GOT3 (cell line): ENCODE measurements at places on chromosomes 13 and 19.

- DNase-seq: no peak
Measured at GRCh38 chr19:14114854-14115253, 2.7 kb downstream of the PRKACA start.

DNA sequence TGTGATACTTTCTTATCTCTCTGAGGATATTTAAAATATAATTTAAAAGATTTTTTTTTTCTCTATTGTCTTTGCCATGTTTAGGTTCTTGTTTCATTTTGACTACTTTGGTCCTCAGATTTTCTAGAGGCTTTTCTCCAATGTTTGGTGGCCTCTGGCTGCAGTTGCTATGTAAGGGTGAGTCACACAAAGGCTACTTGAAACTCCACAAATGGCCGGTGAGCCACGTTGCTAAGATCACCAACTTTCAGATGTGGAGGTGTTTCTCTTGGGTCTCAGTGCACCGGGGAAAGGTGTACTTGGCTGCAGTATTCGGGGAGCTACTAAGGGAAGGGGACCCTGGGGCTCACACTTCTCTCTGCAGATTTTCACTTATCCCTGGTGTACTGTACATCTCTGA is 248.1 kb downstream of the HS6ST3 start:
- DNase-seq: no peak

- DNase-seq: no peak
Measured at GRCh38 chr13:113398963-113399754, 35.2 kb upstream of the GRTP1 start.

GRCh38 chr19:16141043-16141442 is 2.4 kb upstream of the HSH2D start:
- no peak for DNase-seq

GRCh38 chr13:21905486-21905885 is 234.6 kb downstream of the FGF9 start:
- DNase-seq: no peak

GRCh38 chr13:70844391-70845108 is 736.3 kb upstream of the KLHL1 start:
- DNase-seq: no peak

GRCh38 chr19:4815426-4816201 is 15.9 kb downstream of the TICAM1 start:
- peak; percentile 32 for DNase-seq

DNA sequence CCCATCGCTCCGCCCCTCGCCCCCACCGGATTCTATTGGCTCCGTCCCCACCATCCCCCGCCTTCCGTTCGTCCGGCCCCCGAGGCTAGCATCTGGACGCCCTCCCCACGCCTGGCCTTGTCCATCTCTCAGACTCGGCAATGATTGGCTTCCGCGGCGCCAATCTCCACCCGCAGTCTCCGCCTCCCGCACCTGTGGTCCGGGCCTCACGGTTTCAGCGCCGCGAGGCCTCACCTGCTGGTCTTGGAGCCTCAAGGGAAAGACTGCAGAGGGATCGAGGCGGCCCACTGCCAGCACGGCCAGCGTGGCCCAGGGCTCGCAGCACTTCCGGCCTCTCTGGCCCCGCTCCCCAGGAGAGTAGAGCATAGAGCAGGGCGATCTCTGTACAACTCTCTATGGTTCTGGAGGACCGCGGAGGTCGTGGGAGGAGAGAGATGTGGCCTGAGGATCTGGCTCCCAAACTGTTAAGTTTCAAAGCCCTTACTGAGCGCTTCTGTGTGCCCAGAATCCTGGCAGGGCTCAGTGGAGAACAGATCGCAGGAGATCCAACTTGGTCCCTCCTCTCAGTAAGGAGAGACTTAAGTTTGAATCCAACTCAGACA is at the start of gene ERCC1:
Gene ERCC1 (minus strand): TSS at position 329 of the 602 bp plus-strand sequence. CDS start 543 bp downstream, outside the sequence.
- DNase-seq: peak; percentile 84

GRCh38 chr19:38975861-38976271 is 324 bp upstream of the FBXO17 start:
- no peak for DNase-seq

GRCh38 chr13:84645196-84646012 is 763.1 kb upstream of the SLITRK1 start:
- no peak for DNase-seq

DNA sequence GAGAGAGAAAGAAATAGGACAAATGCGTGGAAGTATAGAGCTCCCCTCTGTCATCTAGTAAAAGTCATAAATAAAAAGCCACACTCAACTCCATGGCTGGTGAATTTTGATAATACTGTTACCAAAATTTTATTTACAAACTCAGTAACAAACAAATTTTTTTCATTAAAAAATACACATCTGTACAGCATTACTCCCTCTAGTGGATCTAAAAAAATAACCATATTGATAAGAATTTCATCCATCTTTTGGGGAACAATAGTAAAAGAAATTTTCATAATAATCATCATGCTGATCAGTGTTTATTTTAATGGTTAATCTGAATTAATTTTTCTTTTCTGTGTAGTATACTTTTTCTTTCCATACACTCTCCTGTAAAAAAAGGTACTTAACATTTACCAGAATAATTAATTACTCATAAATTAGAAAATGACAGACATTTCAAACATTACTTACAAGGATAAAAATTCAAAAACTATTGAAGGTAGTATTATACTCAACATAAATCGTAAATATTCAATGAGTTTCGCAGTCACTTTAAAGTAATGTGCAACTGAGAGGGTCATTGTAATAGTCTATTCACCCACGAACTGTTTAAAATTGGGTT is 173.5 kb upstream of the LSM14A start:
- no peak for DNase-seq

DNA sequence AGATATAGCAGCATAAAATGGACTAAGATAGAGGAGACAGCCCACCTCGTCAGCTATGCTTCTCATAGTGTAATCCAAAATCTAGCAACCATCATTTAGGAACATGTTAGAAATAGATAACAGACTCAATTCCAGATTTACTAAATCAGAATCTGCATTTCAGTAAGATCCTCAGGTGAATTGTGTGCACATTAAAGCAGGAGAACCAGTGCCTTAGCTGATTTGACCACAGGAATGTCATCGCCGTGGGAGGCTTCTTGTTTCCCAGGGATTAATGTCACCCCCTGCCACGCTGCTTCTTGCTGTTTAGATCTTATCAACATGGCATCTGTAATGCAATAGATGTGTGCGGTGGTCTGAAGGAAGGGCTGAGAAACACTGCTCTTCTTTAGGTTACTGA is 84.0 kb downstream of the GPC5 start:
- DNase-seq: no peak

GRCh38 chr13:52738719-52739467 is 727 bp downstream of the CNMD start:
- no peak for DNase-seq

- no peak for DNase-seq
Measured at GRCh38 chr13:49521224-49521623, 25.5 kb downstream of the PHF11 start.

GRCh38 chr13:108760129-108760528 is 130.7 kb downstream of the MYO16 start:
- DNase-seq: no peak

- DNase-seq: no peak
Measured at GRCh38 chr13:63999614-64000305, 2584.1 kb upstream of the PCDH20 start.

DNA sequence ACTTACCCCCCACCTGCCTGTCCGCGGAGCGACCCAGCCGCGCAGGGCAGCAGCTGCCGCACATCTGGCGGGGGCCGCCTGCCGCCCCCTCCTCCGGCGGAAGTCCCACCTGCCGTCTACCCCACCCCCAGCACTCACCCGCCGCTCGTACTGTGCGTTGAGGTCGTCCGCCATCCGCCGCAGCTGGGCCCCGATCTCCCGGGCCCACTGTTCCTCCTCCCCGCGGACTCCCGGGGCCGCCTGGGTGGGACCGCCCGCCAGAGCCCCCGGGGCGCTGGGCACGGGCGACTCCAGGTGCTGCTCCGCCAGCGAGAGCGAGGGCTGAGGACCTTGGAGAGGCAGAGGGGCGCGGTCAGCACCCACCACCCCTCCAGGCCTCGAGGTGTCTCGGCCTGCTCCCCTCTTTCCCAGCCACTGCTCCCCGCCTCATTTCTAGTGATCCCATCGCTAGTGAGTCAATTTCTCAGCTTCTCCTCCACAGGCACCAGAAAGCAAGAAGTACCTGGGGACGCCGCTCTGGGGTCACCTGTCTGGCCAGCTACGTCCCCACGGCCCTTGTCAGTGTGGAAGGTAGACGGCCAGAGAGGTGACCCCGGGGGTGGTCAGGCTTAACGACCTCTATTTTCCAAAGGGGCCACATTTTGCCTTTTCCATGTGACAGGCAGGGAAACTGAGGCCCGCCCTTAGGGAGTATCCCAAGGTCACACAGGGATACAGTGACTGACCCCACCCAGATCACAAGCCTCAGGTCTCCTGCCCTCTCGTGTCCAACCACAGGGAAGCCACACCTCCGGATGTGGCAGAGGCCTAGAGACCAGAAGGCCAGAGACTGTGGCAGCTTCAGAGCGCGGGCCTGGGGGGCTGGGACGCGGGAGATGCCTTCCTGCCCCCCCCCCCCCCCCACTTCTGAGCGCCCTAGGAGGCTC is 4.3 kb downstream of the BBC3 start:
- DNase-seq: no peak

GRCh38 chr13:111005808-111006505 is 91.1 kb upstream of the ANKRD10 start:
- DNase-seq: no peak

GRCh38 chr19:2101417-2102335 is 5.0 kb downstream of the IZUMO4 start:
- DNase-seq: no peak

DNA sequence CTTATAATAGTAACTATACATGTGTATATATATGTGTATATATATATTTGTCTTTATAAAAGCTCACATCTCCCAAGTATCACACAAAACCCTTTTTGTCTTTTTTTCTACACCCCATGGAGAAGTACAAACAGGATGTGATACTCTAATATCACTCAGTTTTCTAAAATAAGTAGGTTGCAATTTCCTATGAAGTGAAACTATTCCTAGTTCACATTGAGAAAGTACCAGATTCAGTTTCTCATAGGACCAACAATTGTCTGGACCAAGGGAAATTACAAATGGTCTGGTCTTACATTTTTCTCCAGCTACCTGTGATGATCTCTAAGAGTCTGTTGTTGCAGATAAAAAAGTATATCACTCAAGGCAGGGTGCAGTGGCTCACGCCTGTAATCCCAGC is 17.9 kb upstream of the LILRB1 start:
- no peak for DNase-seq

DNA sequence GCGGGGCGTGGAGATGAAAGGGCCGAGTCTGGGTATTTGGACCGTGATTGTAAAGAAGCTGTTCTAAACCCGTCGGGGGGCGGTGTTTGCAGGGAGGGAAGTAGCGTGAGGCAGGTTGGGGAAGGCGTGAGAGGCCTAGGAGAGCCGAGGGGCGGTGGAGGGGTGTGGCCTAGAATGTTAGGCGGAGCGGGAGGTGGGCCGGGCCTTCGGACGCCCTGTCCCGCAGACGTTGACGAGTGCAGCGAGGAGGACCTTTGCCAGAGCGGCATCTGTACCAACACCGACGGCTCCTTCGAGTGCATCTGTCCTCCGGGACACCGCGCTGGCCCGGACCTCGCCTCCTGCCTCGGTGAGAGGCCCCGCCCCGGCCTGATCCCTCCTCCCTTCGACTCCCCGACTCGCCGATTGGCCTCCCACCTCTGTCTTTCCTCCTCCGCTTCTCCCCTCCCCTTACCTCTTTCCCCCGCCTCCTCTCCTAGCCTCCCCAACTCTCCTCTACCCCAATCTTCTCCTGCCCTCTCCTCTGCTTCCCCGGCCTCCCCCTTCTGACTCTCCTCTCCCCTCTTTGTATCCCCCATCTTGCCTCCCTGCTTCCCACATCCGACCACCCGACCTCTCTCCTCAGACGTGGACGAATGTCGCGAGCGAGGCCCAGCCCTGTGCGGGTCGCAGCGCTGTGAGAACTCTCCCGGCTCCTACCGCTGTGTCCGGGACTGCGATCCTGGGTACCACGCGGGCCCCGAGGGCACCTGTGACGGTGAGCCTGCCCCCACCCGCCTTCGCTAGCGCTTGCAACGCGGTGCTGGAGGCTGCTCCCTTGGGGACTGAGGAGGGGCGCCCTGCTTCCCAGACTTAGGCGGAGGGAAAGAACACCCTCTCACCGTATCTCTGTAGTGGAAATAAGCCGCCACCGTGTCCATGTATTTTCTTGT is 12.8 kb downstream of the LTBP4 start:
- DNase-seq: peak; percentile 66

GRCh38 chr19:49436381-49437017 is 4.8 kb downstream of the SLC17A7 start:
- no peak for DNase-seq

- DNase-seq: no peak
Measured at GRCh38 chr13:82565201-82565600, 1317.1 kb downstream of the SLITRK1 start.

GRCh38 chr13:36673838-36674326 is at the start of gene SERTM1:
Gene SERTM1, plus strand, starts transcription at chr13:36674020. Its CDS starts 21,059 bp downstream, at chr13:36695079.
- no peak for DNase-seq

GRCh38 chr19:1066748-1067340 is at the start of gene ARHGAP45:
Gene ARHGAP45, plus strand, starts transcription at chr19:1067167. Its CDS starts 239 bp downstream, at chr19:1067406.
- no peak for DNase-seq

DNA sequence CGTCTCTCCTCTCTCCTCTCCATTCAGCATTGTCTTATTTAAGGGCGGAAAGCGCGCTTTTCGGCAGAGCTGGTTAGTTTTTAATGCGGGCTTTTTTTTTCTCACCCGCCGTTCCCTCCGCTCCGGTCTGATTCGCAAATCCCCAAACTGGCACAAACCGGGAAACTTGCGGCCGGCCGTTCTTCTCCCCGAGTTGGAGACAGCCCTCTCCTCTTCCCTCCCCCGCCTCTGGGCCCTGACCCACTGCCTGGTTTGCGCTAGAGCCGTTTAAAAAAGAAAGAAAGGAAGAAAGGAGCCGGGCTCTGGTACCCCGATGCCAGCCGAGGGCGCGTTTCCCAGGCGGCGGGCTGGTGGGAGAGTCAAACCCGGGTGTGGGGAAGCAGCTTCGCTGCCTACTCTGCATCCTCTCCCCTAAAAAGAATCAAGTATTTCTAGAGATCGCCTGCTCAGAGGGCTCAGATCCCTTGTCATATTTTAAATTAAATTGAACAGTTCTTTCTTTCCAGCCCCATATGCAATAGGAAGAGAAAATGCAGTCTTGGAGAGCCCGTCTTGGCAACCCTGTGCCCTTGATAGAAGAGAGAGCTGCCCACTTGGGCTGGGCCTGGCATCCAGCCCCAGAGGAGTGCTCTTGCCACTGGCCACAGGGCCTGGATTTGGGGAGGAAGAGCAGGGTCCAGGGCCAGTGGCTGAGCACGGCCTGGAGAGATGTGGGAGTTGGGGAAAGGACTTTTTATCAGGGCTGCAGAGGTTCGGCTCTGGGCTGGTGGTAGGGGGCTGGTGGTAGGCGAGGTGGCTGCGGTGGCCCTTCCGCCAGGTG is 19.0 kb downstream of the NFIX start:
- no peak for DNase-seq

DNA sequence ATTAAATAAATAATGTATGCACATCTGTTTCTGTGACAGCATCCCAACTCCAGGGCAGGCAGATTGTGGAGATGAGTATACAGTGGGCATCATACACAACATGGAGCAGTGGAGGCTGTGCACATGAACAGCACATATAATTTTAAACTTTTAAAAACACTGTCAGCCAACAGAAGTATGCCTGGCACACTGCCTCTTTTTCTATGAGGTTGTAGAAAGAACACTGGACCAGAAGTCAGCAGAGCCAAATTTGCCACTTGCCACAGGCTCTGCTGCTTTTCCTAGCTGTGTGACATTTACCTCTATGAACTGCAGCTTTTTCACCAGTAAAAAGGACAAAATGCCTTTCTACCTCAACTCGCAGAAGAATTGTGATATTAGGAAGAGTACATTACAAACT is 118.7 kb downstream of the FRY start:
- DNase-seq: no peak
